ENCODE measurements at places on chromosomes 5 and 9.

- no peak for DNase-seq
Observed at GRCh38 chr5:129903466-129904101, 681 bp upstream of the CHSY3 start.

DNA sequence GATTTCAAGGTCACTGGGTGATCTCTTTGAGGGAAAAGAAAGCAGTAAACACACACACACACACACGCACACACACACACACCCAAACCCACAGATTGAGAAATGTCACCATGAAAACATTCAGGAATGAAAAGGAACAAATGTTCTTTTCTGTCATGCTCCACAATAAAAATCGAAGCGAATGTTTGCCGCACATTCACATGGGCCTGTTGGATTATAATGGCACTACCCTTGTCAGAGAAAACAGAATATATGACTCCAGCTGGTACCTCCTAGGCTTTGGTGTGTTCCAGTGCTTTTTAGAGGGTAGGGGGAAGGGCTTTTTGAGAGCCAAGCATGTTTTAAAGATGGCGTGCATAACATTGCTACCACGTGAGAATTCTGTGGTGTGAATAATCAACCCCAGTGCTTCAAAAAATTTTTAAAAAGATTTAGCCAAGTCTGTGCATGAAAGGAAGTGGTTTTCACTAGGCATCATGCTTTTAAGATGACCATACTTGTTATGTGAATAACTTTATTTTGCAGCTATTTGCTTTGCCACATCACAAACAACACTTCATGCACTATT is 120.8 kb upstream of the ZNF608 start:
- no peak for DNase-seq

DNA sequence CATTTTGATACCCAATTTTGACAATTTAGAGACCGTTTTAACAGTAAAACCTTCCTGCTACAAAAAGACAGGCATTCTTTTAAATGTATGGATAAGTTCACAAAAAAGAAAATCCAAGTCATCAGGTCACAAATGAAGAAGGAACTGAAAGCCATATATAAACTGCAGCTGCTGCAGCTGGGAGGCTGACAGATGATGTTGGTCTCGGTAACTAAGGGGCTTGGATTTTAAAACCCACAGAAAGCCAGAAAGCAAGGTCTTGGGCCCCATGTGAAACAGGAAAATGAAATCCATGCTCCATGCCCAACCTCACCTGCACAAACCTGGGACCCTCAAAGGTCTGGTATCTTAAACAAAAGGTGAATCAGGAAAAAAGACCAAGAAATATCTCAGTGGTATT is 15.7 kb upstream of the C5orf34 start:
- DNase-seq = no peak

DNA sequence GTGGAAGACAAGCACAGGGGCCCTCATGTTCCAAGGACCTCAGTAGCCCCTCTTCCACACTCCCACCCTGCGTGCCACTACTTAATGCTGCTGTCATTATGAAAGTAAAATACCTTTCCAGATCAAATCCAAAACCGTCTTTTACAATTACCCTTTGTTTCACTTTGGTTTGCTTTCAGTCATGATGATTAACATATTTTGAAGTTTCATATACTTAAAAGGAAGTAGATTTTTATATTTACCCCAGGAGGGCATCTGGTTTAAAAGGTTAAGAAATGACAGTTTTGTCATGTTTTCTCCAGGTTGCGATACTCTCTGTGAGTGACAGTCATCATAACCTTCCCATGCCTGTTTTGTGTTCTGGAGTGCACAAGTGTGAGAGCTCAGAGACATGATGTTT is 13.5 kb upstream of the MAP1B start:
- DNase-seq = no peak

- no peak for DNase-seq
Observed at GRCh38 chr9:107898761-107899160, 409.2 kb upstream of the KLF4 start.

GRCh38 chr9:129162497-129163197 is 15.4 kb downstream of the IER5L start:
- DNase-seq = no peak

GRCh38 chr5:173926359-173926758 is 38.2 kb downstream of the CPEB4 start:
- DNase-seq = no peak

GRCh38 chr9:8223861-8224260 is 424.3 kb upstream of the DMAC1 start:
- no peak for DNase-seq

DNA sequence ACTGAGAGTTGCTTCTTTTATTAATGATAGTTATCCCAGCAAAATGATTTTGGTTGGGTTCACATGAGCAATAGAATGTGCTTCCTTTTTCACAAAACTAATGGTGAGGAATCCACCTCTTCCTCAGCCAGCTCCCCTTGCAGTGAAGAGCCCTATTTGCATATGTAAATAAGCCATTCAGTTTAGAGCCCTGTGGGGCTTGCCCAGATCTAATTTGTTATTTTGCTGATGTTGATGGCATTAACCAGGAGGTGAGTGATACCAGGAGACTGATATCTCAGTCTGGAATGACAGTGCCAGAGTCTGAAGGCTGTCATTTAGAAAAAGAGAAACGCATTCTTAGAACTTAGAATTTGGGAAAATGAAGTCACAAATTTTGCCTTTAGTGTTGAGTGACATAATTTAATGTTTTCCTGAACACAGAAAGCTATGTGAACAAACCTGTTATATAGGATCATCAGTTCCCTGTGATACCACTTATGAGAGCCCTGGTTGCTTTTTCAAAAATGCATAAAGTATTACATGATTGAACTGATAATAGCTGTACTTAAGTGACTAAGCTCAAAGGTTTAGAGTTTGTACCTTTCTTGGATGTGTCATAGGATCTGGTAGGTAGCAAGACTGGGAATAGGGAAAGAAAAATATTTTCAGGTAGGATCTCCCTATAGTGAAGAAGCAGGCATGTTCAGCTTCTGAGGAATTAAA is 271.6 kb downstream of the MAST4 start:
- no peak for DNase-seq

DNA sequence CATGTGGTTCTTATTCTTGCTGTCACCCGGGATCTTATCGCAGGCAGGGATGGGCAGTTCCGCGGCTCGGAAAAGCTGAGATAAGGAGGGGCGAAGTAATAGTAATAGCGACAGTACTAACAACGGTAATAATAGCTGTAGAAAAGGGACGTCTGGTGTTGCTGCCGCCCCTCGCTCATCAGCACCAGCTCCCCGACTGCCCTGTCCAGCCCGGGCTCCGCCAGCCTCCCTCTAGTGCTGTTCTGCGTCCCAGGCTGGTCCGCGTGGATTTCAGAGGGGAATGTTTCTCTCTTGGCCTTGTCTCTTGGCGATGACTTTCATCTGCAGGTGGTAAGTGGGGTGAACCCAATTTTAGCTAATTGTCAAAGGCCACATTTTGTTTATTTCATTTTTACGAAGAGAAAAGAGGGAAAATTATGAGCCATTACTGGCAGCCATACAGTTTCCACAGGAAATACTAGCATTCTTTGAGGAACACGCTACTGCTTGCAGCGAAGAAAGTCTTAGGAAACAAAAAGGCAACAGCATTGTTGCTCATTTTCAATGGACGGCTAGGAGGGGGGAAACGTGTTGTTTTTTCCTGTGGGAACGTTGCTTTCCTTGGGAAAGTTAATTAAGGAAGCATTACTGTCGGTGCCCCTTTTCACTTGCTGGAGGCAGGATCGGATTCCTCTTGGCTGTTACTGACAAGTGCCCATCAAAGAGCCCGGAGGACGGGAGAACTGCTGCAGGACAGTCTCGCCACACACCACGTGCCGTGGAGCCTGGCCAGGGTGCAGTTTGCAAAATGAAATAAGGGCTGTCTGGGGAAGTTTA is 762 bp downstream of the SNCAIP start:
- no peak for DNase-seq

GRCh38 chr5:54455413-54456157 is at the start of gene HSPB3:
TSS of gene HSPB3 (plus strand) at chr5:54455699. CDS start at chr5:54455790, 91 bp downstream.
- DNase-seq = no peak

- no peak for DNase-seq
Observed at GRCh38 chr5:76732405-76733048, 16.6 kb downstream of the F2R start.

DNA sequence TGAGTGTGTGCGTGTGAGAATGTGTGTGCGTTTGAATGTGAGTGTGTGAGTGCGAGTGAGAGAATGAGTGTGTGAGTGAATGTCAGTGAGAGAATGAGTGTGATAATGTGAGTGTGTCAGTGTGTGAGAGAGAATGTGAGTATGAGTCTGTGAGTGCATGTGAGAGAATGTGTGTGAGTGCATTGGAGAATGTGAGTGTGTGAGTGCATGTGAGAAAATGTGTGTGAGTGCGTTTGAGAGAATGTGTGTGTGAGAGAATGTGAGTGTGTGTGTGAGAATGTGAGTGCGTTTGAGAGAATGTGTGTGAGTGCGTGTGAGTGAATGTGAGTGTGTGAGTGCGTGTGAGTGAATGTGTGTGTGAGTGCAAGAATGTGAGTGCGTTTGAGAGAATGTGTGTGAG is 39.0 kb upstream of the LHX2 start:
- no peak for DNase-seq

GRCh38 chr5:83827111-83827557 is 106.5 kb upstream of the HAPLN1 start:
- DNase-seq = no peak

DNA sequence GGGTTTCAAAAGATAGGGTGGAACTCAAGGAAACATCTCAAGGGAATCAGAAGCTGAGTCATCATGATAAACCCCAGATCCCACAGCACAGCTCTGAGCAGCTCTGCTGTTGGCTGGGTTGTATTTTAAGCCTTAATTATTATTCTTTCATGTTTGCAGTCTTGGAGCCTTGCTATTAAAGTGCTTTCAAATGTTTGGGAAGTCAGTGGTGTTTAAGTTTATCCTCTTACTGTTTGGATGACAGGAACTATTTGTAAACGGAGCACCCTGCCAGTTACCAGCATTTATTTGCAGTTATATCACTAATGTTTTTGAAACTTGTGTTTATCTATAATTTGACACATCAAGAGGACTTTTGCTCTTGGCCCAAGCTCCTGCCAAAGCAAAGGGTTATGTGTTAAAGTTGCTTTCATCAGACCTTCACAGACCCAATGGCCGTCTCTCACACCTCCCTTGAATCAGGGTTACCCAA is 141.1 kb upstream of the SPDL1 start:
- DNase-seq = no peak

GRCh38 chr5:147756566-147756965 is 26.0 kb downstream of the JAKMIP2 start:
- DNase-seq = no peak

DNA sequence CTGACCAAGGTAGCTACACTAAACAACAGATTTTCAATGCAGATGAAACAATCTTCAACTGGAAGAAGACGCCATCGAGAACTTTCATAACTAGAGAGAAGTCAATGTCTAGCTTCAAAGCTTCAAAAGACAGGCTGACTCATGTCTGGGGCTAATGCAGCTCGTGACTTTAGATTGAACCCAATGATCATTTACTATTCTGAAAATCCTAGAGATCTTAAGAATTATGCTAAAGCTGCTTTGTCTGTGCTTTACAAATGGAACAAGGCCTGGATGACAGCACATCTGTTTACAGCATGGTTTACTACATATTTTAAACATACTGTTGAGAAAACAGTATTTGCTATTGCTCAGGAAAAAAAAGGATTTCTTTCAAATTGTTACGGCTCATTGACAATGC is 54.9 kb downstream of the RICTOR start:
- DNase-seq = no peak

GRCh38 chr5:75361310-75361709 is 24.3 kb downstream of the HMGCR start:
- DNase-seq = no peak

DNA sequence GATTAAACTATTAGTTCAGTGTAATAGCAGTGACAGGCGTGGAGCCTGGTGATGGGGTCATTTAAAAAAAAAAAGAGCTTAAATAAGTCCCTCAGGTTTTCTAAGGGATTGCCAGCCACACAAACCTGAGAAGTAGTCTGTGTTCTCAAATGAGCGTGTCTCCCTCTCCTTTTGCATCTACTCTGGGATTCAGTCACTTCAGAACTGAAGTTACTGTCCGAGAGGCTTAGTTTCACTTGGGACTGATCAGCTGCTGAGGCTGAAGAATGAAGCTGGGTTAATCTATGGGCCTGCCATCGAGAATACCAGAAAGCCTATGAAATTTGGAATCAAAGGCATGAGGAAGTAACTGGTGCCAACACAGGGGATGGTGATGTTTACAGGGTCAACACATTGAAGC is 310.1 kb downstream of the ADAMTS6 start:
- DNase-seq = no peak

- DNase-seq = no peak
Observed at GRCh38 chr9:3784641-3785040, 258.8 kb upstream of the RFX3 start.

GRCh38 chr5:156815988-156816599 is 34.0 kb upstream of the PPP1R2B start:
- no peak for DNase-seq
